ENCODE measurements at places on chromosomes 6 and 20.

- no peak for DNase-seq
Measured at GRCh38 chr6:117206944-117207687, 58.2 kb upstream of the VGLL2 start.

DNA sequence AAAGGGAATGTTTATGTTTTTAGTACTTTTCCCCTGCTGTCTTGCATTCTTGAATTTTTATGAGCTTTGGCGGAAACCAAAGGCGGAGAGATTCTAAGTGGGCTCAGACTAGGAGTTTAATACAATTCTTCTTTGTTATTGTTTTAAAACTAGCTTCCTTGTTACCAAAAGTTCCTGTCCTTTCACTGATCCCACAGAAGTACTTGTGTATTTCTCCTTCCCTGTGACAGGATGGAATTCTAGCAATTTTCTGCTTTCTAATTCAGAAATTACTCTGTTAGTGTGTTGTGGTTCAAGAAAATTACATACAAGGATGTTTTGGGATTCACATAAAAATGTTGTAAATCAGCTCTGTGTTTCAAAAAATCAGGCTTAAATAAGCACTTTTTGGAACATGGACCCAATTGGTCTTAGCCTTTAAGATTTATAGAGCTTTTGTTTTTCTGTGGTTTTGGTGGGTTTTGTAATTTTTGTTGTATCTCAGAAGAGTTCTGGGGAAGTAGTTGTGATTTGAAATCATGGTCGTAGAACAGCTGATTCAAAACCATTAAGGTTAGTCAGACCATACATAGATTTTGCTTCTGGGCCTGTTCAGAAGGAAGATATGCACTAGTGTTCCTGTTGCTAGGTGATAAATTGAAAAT is 17.6 kb upstream of the CTAGE9 start:
- no peak for DNase-seq

GRCh38 chr6:48110436-48111142 is 408 bp downstream of the PTCHD4 start:
- no peak for DNase-seq

- no peak for DNase-seq
Measured at GRCh38 chr20:56412473-56412790, 372 bp downstream of the CASS4 start.

DNA sequence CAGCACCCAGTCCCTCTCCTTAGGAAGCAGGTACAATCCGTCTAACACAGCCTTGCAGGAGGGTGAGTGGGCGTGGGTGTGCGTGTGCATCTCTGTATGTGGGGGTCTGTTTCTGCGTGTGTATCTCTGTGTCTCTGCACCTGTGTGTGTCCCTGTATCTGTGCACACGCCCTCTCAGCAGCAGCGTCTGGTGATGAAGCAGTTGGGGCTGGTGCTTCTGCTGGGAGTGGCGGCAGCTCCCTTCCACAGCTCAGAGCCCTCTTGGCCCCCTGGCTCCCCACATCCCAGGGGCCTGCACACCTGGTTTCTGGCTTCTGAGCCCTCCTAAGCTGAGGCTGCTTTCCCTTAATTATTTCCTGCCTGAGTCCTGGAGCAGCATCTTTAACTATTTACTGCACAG is 49.5 kb upstream of the CCDC167 start:
- no peak for DNase-seq

Data from NB4 (cell line).